A549 treated with RU486 at 1 μM for 4 hours (cell line): ENCODE measurements at places on chromosomes 12 and 14. TPM values are rescaled to one million over a fixed set of nuclear protein-coding genes. Genes with fewer than 3 reads are reported as not detected.

The MMP17 gene
- 5.9 to 12.4 TPM (median 12.2 TPM) in 5 replicates for total RNA-seq

The CACNA1C gene
- total RNA-seq: 0.02 TPM in 1 of 5 replicates, not detected in the others

The GAS2L3 gene
- total RNA-seq: 3.7 to 10.3 TPM (median 9.8 TPM) in 5 replicates

The POTEG gene
- total RNA-seq: not detected in 5 replicates

The ABCD4 gene
- total RNA-seq: 30.1 to 33.2 TPM (median 33.0 TPM) in 5 replicates

The SERPINA10 gene
- total RNA-seq: not detected in 5 replicates

The RIMKLB gene
- 14.2 to 17.9 TPM (median 16.4 TPM) in 5 replicates for total RNA-seq

The OTX2 gene
- total RNA-seq: not detected in 5 replicates
